ENCODE measurements at places on chromosomes 4 and X.

GRCh38 chr4:166501941-166502382, 628.9 kb downstream of the TLL1 start:
- H3K27ac ChIP-seq = no peak overlapping the region
- H3K36me3 ChIP-seq = no peaks in the 10 kb centered on the region
- H3K4me3 ChIP-seq = no peak overlapping the region

- H3K4me3 ChIP-seq = no peak overlapping the region
- no peaks in the 10 kb centered on the region for H3K4me1 ChIP-seq
- H3K27me3 ChIP-seq = no peaks in the 10 kb centered on the region
- H3K36me3 ChIP-seq = no peaks in the 10 kb centered on the region
- no peak overlapping the region for H3K27ac ChIP-seq
Observed at GRCh38 chr4:48329193-48329592, 12.1 kb upstream of the SLAIN2 start.

DNA sequence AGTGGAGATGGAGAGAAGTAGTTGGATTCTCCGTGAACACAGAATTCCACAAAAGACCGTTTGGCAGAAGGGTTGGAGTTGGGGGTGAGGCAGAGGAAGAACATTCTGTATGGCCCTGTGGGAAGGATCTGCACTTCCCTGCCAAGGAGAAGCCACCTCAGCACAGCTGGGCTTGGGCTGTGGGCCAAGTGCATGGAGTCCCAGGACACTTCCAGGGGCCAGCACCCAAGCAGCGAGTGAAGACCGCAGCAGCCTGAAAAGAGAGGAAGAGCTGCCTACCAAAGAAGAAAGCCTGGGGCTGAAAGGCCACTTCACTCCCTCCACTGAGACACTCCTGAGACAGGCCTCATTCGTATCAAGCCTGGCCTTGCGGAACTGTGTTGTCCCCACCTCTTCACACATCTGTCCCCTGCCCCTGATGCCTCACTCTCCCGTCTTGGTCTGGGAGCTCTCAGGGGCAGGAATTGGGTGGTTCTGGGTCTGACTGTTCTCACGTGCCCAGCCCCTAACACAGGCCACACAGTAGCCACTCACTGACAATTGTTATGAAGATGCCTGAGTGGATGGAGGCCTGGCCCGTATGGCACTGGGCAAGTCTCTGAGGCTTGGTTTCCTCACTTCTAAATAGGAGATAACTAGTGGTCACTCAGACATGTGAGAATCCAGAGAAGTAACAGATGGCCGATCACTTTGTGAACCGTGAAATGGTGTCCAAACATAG, 3.3 kb upstream of the AWAT2 start:
- no peak overlapping the region for H3K4me3 ChIP-seq
- no peak overlapping the region for H3K27ac ChIP-seq
- no peak for DNase-seq

DNA sequence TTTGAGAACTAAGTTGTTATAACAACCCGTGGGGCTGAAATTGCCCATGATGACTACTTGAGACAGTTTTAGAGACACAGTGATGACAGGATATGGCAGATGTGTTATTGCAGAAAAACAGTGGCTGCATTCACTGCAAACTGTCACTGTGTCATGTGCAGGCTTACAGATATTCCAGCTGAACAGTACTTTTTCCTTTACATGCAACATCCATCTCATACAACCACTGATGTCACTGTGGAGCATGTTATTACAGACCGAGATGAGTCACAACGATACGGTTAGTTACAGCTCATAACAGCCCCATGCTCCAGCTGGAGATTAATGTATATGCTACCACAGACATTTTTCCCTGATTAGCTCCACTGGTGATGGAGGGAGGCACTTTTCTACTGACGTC, 207.4 kb downstream of the TMA16 start:
- H3K27ac ChIP-seq = no peak overlapping the region
- no peaks in the 10 kb centered on the region for H3K36me3 ChIP-seq
- no peak overlapping the region for H3K4me3 ChIP-seq
- H3K4me1 ChIP-seq = no peaks in the 10 kb centered on the region
- no peaks in the 10 kb centered on the region for H3K27me3 ChIP-seq

- DNase-seq = no peak
- H3K4me1 ChIP-seq = no peaks in the 10 kb centered on the region
- no peak overlapping the region for H3K27ac ChIP-seq
- H3K27me3 ChIP-seq = peaks cover 16% of the 10 kb centered on the region
- no peaks in the 10 kb centered on the region for H3K36me3 ChIP-seq
Observed at GRCh38 chr4:56535915-56536314, 30.3 kb downstream of the ARL9 start.

DNA sequence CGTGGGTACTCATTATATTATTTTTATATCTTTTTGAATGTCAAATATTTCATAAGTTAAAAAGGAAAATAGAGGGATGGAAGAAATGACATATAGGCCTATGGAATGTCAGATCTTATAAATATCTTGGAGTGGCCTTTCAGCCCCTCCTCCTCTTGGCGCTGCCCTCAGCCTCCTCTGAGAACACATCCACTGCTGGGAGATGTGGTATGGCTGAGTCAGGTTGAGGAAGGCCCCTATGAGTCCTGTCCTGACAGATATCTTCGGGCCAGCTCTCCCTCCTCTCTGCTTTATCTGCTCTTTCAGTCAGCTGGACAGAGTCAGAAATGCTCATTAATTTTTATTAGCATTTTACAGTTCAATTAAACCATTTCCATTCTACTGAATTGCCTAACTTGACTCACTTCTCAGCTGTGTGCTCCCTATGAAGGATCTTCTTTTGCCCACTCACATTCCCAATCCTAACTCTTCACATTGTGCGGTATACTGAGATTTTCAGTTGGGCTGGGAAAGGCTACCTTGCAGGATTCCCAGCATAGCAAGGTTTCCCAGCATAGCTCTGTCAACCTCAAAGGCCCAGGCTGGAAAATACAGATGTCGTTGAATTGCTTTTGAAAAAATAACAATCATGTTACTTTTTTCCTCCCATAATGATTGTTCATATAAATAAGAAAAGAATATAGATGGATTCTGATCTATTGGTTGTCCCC, 128.0 kb downstream of the ARHGEF9 start:
- no peak overlapping the region for H3K27ac ChIP-seq
- no peaks in the 10 kb centered on the region for H3K36me3 ChIP-seq
- no peak for DNase-seq
- no peaks in the 10 kb centered on the region for H3K4me1 ChIP-seq
- no peaks in the 10 kb centered on the region for H3K27me3 ChIP-seq

- H3K27me3 ChIP-seq = peaks cover 31% of the 10 kb centered on the region
- no peak overlapping the region for H3K27ac ChIP-seq
Observed at GRCh38 chrX:69307756-69308155, 142.5 kb upstream of the PJA1 start.

DNA sequence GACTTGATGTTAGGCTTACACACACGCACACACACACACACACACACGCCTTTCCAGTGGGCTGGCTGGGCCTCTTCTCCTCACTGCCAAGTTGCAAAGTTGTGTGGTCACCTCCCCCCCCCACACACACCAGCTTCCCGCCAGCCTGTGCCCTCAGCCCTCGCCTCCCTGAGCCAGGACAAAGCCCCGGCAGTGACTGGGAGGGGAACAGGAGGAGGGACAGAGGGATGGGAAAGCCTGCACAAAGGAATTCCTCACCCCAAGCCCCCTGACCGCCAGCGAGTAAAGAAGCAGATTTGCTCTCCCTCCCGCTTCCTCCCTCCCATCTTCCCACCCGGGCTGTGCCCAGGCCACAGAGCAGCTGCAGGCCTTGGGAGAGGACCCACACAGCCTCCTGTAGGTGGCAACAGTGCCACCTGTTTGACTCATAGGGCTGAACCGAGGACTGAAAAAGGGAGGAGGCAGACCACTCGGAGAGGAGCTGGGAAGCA, at the start of gene GDPD2:
TSS of gene GDPD2 (plus strand) at position 464 of the 491 bp plus-strand sequence. CDS start 1,671 bp downstream, outside the sequence.
- no peaks in the 10 kb centered on the region for H3K36me3 ChIP-seq
- no peak for DNase-seq
- no peak within 1 kb of the TSS for H3K4me3 ChIP-seq
- no peaks in the 10 kb centered on the region for H3K4me1 ChIP-seq

DNA sequence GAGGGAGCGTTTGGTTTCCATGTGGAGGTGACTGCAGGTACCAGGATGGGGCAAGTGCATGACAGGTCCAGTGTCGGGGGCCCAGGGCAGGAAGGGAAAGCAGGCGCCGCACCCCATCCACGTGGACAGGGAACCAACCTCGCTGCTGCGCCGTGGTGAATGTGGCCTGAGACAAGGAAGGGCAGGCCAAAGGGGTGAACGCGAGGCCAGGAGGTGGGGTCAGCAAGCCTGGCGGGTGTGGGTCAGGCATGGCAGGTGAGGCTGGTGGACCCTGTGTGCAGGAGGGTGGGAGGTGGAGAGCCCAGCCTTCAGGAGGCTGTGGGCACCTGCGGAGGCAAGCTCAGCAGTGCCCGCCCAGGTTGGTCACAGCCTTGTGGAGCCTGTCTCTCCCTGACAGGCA, 14.7 kb downstream of the SH3BP2 start:
- H3K4me3 ChIP-seq = no peak overlapping the region
- H3K36me3 ChIP-seq = peaks cover 8% of the 10 kb centered on the region
- H3K27ac ChIP-seq = no peak overlapping the region
- H3K4me1 ChIP-seq = peaks cover 19% of the 10 kb centered on the region
- no peak for DNase-seq

DNA sequence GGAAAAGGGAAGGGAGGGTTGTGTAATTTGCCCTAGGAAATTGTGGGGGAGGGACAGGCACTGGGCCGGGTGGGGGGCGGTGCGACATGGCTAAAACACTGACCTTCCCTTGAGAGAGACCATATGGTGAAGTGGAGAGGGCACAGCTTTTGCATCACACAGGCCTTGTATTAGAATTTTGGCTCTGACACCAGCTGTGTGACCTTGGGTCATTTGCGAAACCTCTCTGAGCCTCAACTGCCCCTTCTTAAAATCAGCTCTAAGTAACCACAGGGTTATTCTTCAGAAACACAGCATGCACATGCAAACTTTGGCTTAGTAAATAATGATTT, 25.8 kb downstream of the PDGFRA start:
- H3K4me3 ChIP-seq = no peak overlapping the region
- no peak for DNase-seq
- no peaks in the 10 kb centered on the region for H3K4me1 ChIP-seq
- H3K36me3 ChIP-seq = no peaks in the 10 kb centered on the region
- no peak overlapping the region for H3K27ac ChIP-seq

DNA sequence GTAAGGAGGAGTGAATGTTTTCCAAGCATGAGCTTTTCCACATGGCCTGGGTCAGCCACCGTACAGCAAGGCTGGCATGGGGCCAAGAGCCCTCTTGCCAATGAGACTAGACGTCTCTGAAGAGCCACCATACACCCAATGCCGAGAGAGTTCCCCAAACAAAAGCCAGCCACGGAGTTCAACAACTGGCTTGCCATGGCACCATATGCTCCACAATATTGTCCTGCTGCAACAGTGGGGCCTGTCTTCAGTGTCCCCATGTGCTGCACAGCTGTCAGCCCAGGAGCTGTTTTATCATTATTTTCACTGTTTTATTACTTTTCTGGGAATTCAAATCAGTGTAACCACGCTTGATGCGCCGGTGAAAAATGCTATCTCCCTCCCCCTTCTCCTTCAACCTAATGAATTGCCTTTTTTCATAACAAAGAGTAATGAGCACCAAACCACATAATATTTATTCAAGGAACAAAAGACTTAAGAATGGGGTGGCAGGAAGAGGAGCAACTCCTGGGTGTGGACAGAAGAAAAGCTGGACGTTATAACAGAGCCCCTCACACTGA, 18.4 kb downstream of the MAML3 start:
- peaks cover 22% of the 10 kb centered on the region for H3K27me3 ChIP-seq
- H3K36me3 ChIP-seq = no peaks in the 10 kb centered on the region
- no peak overlapping the region for H3K4me3 ChIP-seq
- no peak for DNase-seq
- no peaks in the 10 kb centered on the region for H3K4me1 ChIP-seq
- no peak overlapping the region for H3K27ac ChIP-seq

GRCh38 chr4:20395160-20395773, 143.6 kb downstream of the SLIT2 start:
- no peaks in the 10 kb centered on the region for H3K27me3 ChIP-seq
- H3K4me1 ChIP-seq = no peaks in the 10 kb centered on the region
- H3K27ac ChIP-seq = no peak overlapping the region
- no peaks in the 10 kb centered on the region for H3K36me3 ChIP-seq

- H3K27me3 ChIP-seq = no peaks in the 10 kb centered on the region
- H3K27ac ChIP-seq = no peak overlapping the region
- DNase-seq = no peak
- H3K36me3 ChIP-seq = no peaks in the 10 kb centered on the region
- no peak overlapping the region for H3K4me3 ChIP-seq
- H3K4me1 ChIP-seq = no peaks in the 10 kb centered on the region
Observed at GRCh38 chr4:11263208-11263607, 165.5 kb downstream of the HS3ST1 start.

DNA sequence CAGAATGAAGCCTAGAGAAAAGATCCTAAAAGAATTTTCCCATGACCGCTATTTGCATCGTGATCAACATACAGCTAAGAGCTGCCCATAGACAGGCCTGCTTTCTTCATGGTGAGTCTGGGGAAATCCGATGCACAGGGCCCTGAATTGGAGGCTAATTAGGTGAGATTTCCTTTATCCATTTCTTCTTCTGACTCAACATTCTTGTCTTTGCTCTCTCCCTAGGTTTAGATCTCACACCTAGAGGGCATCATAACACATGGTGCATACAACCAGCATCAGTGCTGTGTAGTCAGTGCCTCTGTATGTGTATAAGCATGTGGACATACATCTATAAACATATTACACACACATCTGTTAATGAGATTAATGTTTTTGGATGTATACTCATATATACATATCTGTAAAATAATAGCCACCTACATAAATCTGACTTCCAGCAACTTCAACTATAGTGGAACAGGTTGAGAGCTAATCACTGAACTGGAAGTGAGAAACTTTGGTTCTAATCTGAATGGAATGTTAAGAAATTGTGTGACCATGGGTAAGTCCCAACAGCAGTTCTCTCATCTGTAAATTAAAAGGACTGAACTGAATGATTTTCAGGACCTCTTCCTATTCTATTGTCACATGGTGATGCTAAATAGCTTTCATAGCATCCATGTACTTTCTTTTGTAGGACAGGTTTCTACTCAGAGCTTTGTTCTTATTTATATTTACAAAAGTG, 17.5 kb downstream of the GATB start:
- peaks cover 3% of the 10 kb centered on the region for H3K36me3 ChIP-seq
- no peak for DNase-seq
- H3K27me3 ChIP-seq = no peaks in the 10 kb centered on the region
- H3K4me3 ChIP-seq = no peak overlapping the region
- H3K4me1 ChIP-seq = no peaks in the 10 kb centered on the region
- H3K27ac ChIP-seq = no peak overlapping the region

GRCh38 chr4:189285377-189285776, 655.3 kb upstream of the FRG1 start:
- no peaks in the 10 kb centered on the region for H3K27me3 ChIP-seq
- H3K27ac ChIP-seq = no peak overlapping the region
- no peaks in the 10 kb centered on the region for H3K4me1 ChIP-seq
- DNase-seq = no peak

- H3K27me3 ChIP-seq = no peaks in the 10 kb centered on the region
- H3K4me3 ChIP-seq = no peak overlapping the region
- no peak for DNase-seq
- no peak overlapping the region for H3K27ac ChIP-seq
- peaks cover 2% of the 10 kb centered on the region for H3K36me3 ChIP-seq
Observed at GRCh38 chrX:46582325-46582724, 8.8 kb downstream of the CHST7 start.

GRCh38 chrX:106468433-106468832, 143.3 kb upstream of the RADX start:
- H3K4me1 ChIP-seq = no peaks in the 10 kb centered on the region
- H3K4me3 ChIP-seq = no peak overlapping the region
- H3K27ac ChIP-seq = no peak overlapping the region
- DNase-seq = no peak
- peaks cover 15% of the 10 kb centered on the region for H3K27me3 ChIP-seq
- H3K36me3 ChIP-seq = no peaks in the 10 kb centered on the region
